ENCODE measurements at places on chromosomes 5 and 9. TPM values are rescaled to one million over a fixed set of nuclear protein-coding genes. Genes with fewer than 3 reads are reported as not detected.

EIF4E1B gene
- not detected for polyA plus RNA-seq

F12 gene
- 6.6 TPM for polyA plus RNA-seq

PCDHA12 gene
- 0.10 TPM for polyA plus RNA-seq

ENDOG gene
- polyA plus RNA-seq = 8.0 TPM

SLCO6A1 gene
- not detected for polyA plus RNA-seq

TMEM252 gene
- polyA plus RNA-seq = 13.5 TPM

IPO11 gene
- 35.7 TPM for polyA plus RNA-seq

SHB gene
- 24.6 TPM for polyA plus RNA-seq

PDCD1LG2 gene
- polyA plus RNA-seq = 0.13 TPM

FBXW2 gene
- polyA plus RNA-seq = 45.7 TPM

GTF3C4 gene
- polyA plus RNA-seq = 25.0 TPM

FOXI1 gene
- 7.9 TPM for polyA plus RNA-seq

UGT3A2 gene
- 17.8 TPM for polyA plus RNA-seq

LECT2 gene
- polyA plus RNA-seq = 3.4 TPM

Data from right renal pelvis (tissue), 4 donors.